Femur (tissue), 1 donor: ENCODE measurements at places on chromosomes 7 and 10.

DNA sequence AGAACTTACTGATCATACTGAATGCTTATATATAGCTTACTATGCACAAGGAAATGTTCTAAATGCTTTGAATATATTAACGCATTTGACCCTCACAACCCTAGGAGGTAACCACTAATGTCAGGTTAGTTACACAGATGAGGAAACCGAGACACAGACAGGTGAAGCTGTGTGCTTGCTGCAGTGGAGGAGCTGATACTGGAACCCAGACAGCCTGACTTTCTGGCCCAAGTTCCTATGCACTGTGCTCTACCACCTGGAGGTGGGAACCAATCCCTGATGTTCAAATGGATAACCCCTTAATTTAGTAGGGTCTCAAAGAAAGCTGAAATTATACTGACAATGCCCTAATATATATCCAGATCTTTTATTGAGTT, 119.6 kb downstream of the SORBS1 start:
- no peak for DNase-seq

DNA sequence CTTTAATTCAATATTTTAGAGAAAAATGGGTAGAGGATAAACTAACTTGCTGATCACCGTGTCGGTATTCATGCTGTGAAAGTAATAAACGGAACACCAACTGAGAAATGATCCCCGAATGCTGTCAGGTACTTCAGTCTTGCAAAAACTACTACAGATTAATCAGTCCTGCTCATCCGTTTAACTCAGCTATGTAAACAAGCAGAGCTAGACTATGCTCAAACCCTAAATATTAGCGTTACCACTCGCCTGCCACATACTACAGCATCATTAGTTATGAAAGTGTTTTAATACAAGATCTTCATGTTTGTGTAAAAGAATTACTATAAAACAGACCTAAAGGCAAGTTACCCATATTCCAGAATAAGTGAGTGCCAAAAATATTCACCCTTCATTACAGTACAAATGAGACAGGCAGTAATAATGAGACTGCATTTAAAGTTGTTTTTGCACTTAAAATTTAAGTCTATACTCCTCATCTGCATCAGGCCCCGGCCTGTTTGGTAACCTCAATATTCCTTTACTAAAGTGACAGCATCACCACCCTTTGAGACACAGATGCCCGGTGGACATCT, 952 bp downstream of the DNMBP start:
- DNase-seq: no peak

DNA sequence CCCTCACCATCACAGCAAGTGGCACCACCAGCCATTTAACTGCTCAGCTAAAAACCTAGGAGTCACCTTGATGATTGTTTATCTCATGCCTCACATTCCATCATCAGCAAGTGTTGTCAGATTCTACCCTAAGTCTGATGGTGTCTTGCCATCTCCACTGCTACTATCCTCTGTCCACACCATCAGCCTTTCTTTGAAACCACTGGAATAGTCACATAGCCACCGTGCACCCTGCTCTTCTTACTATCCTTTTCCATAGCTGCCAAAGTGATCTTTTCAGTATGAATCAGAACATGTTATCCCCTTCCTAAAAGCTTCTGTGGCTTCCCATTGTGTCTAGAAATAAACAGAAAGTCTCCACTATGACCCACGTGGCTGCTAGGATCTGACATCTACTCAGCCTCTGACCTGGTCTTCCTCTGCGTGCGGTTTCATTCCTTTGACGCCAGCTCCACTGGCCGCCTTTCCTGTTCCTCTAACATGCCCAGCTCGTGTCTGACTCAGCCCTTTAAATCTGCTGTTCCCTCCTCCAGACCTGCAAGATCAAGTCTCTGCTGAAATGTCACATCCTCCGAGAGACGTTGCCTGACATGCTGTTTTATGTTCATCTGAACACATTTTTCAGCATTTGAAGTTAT, 16.5 kb upstream of the CHN2 start:
- peak; percentile 51 for DNase-seq

DNA sequence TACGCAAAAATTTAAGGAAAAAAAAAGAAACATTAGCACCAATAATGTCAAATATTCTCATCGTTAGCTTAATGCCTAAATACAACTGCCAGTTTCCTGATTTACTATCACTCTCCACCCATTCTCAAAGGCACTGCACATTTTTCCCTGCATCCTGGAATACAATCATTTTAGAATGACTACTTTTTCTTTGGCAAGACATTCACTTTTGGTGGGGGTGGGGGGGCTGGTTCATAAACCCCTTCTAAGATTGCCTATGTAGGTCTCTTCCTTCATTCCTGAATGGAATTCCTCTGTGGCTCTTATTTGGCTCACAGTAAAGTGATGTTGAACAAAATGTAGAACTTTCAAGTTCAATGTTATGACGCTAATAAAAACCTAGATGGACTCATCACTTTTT, 74.3 kb downstream of the RNLS start:
- DNase-seq: no peak

DNA sequence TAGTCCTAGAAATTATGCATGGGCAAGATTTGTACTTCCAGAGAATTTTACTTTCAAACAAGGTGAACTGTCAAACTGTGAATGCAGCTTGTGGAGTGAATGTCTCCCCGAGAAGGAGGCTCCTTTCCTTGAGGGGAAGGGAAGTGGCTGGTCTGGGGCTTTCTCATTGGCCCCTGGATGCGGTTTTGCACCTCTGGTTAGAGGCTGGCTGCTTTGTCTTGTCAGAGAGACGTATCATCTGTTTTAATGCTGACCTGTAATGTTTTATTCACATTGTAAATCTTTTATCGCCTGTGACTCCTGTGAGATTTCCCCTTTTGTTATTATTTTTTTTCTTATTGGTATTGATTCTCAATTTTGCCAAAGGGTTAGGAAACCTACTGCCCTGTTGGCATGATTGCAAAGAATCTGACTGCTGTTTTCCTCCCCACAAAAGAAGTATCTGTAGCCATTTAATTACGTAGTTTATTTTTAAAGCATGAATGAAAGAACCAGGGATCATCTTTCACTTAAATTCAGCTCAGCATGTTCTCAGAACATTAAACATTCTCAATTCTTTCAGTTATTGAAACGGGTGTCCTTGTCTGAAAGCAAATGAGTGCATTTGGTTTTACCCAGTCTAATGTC, 238.3 kb upstream of the NFE2L3 start:
- DNase-seq: no peak

GRCh38 chr7:108358553-108358952, 97.7 kb downstream of the NRCAM start:
- DNase-seq: peak; percentile 24

DNA sequence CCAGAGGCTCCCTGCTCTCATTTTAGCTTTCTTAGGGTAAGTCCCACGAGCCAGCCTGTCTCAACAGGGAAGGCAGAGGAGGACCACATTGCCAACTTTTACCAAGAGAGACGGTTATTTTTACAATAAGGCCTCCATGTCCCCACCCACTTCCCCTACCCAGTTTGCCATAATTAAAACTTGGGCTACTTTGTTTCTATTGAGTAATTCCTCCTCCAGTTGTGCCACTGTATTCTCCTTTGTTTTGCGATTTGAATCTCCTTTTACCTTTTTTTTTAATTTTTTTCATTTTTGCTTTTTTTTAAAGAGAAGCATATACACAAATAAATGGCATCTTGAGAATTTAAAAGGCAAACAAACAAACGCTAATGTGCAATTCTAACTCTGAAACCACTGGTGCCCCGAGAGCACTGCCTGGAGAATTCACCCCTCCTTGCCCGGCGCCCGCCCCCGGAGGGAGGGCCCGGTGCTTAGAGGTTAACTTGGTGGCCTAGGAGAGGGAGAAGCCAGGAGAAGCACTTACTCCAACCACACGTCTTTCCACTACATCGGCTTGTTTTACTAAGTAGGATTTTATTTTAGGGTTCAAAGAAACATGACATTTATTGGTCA, 282.3 kb downstream of the USP6NL start:
- no peak for DNase-seq

DNA sequence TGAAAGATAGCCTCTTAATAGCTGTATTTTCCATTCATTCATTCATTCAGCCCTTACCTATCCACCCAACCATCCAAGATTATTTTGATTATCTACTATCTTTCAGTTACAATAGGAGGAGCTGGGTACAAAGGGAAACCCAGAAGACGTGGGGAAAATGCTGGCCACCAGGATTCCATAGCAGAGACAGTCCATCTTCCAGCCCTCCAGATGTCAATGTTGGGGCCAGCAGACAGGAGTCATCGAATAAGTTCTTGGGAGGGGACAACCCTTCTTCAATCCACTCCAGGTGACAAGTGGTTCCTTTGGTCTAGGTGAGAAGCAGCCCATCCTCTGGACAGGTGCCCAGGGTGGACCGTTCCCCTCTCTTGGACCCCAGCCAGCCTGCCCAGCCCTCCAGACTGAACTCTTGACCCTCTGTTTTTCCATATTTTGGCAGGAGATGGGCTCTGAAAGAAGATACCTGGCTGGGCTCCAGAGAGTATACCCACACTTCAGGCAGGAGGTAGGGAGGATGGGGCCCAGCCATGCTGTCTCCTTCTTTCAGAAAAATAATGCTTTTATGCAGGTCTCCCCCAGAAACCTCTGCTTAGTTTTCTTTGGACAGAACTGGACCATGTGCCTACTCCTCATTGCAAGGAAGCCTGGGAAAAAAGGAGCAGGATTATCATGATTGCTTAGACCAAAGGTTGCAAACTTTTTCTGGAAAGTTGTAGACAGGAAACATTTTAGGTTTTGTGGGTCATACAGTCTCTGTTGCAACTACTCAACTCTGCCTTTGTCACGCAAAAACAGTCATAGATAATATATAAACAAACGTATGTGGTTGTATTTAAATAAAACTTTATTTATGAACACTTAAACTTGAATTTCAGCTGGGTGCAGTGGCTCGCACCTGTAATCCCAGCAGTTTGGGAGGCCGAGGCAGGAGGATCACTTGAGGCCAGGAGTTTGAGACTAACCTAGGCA, 95.5 kb upstream of the SMNDC1 start:
- DNase-seq: no peak

DNA sequence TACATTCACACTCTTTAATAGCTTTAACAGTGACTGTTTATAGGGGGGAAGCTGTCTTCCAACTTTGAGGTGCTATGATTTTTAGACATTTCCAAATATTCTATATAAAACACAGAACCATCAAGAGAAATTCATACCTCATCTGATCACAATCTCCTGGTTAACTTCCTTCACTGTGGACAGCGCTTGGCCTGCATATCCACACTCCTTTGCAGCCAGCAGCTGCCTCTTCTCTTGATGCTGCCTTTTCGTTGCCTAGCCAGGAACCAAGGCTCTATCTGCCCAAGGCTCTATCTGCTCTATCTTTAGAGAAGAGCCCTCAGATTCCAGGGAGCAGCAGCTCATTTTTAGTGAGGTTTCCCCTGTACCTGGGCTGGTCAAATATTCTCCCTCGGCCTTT, 252.0 kb downstream of the PTEN start:
- no peak for DNase-seq

- peak; percentile 50 for DNase-seq
Observed at GRCh38 chr10:28677888-28678686, 766 bp downstream of the BAMBI start.

GRCh38 chr7:954330-955238, at the start of gene ADAP1:
Gene ADAP1, minus strand, starts transcription at chr7:954680. Its CDS starts 203 bp downstream, at chr7:954477.
- DNase-seq: peak; percentile 26

DNA sequence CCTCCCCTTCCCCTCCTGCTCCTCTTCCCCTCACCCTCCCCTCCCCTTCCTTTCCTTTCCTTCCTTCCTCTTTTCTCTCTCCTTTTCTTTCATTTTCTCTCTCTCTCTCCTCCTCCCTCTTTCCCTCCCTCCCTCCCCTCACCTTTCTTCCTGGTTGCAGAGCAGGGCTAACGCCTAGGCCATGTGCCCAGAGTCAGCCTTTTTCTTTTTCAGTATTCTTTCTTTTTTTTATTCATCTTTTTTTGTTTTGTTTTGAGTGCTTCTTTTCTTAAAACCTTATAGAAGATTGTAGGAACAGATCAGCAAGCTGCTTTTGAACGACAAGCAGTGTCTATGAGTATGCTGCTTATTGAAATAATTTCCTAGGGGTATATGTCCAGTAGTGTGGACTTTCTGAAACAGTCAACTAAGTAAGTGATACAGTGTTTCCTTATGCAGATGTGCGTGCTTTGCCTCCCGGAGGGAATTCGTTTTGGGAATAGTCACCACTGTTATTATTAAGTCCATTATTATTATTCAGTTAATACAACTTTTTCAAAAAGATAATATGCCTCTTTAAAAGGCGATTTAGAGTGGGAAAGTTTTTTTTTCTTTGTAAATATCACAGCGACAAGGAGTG, 219.2 kb downstream of the CAMK1D start:
- no peak for DNase-seq

DNA sequence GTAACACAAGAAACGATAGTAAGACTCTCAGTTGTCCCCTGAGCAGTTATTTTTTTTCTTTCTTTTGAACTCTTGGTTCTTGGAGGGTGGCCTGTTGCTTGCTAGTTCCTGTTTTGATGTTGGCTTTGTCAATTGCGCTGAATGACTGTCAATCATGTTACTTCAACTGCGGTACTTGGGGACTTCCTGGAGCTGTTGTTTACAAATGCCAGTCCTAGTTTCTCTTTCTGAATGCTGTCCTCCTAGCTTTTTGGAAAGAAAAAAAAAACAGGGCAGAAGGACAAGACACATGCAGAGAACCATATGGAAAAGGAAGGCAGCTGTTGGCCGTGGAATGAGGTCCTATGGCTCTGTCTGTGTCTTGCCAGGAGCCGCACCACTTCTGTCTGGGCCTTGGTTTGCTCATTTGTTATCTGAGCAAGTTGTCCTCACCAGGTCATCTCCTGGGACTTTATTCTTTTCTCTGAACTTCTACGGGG, 7.0 kb upstream of the PDCD4 start:
- DNase-seq: no peak

DNA sequence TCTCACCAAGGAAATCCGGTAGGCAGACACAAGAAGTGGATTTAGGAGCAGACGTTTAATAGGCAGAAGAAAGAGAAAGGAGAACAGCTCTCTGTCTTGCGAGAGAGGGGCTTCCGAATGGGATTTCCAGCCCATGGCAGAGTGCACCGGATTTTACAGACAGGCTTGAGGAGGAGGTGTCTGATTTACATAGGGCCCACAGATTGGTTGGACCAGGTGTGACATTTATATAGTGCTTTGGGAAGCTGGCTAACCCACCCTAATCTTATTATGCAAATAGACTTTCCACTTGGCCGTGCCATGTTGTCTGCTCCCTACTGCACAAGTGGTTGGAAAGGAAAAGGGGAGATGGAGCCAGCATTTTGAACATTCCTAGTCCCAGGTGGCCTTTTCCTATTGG, 57.8 kb downstream of the ANKMY2 start:
- peak; percentile 48 for DNase-seq

- peak; percentile 40 for DNase-seq
Observed at GRCh38 chr7:106041140-106041717, 70.9 kb downstream of the SYPL1 start.

GRCh38 chr7:128226132-128226980, 14.7 kb upstream of the LEP start:
- DNase-seq: no peak
